CD4-positive, alpha-beta T cell treated with Interleukin-15 for 4 hours (primary cell): ENCODE measurements at places on chromosomes 7 and 10.

DNA sequence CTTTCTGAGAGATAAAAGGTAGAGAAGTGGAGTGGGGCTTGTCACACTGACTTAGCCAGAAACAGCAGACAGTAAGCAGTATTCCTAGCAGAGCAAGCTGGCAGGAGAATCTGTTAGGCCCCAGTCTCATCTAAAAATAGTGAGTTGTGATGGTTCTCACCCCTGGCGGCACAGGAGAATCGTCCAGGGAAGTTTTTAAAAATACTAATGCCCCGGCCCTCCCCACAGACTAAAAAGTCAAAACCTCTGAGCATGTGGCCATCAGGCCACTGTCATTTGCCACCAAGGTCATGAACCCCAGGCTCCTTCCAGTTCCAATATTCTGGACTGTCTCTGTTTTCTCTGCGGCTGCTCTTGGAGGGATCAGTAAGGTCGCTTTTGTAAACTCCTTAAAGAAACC lies 34.0 kb downstream of the LYZL1 start:
- no peak for DNase-seq

- DNase-seq, result no peak
Measured at GRCh38 chr10:47015404-47015803, 104.2 kb downstream of the PTPN20 start.

- DNase-seq, result no peak
Measured at GRCh38 chr10:116466715-116467422, 39.2 kb downstream of the PNLIPRP3 start.

DNA sequence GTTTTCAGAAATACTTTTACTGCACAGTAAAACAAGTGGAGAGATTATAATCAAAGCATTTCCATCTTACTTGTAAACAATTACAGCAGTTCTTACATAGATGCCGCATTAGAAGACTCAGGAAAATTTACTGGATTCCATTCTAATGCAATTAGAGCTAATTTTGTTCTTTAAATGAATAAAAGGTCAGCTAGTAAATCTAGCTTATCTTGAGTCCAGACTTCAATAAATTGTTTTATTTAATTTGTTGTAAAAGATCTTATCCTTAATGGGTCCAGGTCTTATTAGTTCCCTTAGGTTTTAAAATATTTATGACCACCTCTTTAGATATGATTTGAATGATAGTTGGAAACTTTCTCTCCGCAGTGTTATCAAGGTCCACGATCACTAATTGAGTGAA lies 70.2 kb upstream of the GATA3 start:
- DNase-seq, result no peak

DNA sequence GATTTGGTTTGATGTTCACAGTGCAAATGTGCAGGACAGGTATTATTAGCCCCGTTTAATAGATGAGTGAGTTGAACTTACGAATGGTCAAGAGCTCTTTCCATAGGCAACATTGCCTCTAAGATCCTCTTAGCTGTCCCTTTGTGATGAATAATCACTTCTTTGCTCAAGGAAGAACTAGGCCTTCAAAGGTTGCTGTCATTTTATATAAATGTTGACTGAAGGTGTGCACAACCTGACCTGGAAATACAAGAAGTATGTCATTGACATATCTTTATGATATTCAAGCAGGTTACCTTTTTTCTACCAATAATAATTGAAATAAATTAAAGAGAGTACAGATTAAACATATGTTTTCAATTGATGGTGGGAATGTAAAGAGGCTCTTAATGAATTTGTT lies 48.5 kb upstream of the GLCCI1 start:
- no peak for DNase-seq

DNA sequence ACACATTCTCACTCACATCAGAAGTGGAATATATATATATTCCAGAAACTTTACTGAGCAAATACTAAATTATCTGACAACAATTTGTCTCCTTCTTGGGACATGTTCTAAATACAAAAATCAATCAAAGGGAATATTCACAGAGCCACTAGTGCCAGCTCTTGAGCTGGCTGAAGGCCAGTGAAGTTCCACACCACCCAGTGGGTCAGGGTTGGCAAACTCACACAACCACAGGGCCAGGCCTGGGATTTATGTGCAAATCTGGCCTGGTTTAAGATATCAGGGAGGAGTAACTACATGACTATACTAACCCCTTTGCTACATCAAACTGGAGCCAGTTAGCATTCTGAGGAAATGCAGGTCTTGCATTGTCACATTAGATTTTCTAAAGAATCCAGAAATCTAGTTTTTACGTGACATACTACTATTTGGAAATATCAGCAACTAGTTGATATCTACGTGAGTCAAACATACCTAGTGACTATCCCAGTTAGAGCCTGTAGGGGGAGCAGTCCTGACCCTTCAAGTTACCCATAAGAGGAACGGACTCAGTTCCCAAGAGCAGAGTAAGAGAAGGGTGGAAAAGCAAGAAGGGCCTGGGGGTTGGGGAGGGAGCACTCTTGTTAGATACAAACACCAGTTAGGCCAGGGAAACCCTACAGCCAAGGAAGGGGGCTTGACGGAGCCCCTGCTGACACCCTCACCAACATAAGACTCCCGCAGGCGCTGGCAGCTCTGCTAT lies 600.4 kb downstream of the KCNMA1 start:
- no peak for DNase-seq

DNA sequence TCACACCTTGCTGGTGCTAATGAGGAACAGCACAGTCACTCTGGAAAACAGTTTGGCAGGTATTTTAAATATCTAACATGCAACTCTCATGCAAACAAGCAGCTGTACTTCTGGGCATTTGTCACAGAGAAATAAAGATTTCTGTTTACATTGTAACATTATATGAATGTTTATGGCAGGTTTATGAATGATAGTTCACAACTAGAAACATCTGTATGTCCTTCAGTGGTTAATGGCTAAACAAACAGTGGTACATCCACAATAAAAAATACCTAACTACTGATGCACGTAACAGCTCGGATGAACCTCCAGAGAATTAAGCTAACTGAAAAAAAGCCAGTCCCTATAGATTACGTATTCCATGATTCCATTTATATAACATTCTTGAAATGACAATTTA lies 109.6 kb downstream of the GPR37 start:
- DNase-seq, result no peak
